ENCODE measurements at places on chromosomes 3 and 15. TPM values are rescaled to one million over a fixed set of nuclear protein-coding genes. Genes with fewer than 3 reads are reported as not detected.

- DNase-seq = peak; percentile 74
Observed at GRCh38 chr3:177615015-177615414, 417.7 kb upstream of the TBL1XR1 start.

DNA sequence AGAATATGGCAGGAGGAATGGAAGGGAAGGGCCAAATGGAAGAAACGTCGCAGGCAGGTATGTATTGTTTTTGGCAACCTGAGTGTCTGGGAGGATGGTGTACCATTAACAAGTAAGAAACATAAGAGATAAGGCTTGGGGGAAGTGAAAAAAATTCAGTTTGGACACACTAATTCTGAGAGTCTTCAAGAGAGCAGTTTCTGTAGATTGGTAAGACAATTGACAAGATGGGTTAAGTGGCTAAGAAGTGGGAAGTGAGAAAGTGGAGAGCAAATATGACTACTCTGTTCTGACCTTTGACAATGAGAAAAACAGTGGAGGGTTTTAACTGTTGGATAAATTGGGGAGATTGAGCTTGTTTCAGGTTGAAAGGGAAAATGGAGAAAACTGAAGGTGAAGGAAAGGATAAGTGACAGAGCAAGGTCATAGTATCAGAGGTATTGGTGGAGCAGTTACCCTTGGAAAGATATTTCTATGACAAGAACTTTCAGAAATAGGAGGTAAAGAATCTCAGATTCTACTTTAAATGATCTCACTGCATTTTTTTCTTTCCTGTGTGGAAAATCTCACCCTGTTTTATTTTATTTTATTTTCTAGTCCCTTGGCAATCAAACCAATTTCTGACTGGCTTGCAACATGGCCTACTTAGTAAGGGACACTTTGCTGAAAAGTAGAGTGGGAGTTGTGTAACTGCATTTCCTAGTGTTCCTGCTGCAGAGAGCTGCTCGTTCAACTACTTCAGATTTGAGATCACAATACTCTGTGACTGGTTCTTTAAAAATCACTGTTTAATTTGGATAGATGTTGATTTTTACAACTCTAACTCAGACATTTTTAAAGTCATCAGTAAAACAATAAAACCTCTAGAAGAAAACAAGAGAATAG lies 23.1 kb upstream of the GABPB1 start:
- no peak for DNase-seq

DNA sequence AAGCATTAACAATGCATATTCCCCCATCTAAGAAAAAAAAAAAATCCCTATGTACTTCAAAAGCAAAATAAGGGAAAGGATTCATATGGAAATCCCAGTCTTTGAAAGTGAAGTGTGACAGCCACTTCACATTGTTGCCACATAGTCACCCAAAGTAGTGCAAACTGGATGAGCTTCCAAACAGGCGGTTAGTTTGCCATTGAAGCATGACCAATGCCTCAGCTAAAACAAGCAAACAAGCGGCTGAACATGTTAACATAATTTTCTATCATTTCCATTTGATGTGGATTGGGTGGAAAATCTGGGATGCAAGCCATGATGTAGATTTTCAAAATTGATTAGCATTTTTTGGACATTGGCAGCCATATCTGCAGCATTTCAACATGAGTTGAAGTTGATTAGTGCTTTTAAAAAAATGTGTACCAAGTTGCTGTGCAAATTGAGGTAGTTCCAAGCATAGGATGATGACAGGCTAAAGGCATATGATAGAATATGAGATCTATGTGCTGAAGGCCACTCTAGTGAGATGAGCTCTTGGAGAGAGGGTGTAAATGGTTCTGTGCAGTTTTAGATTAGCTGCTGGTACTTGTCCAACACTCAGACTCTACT lies 405.2 kb downstream of the NR2F2 start:
- DNase-seq = no peak

- peak; percentile 83 for DNase-seq
Observed at GRCh38 chr15:95718441-95718840, 612.1 kb upstream of the NR2F2 start.

GRCh38 chr3:42110631-42111030 lies 19.5 kb downstream of the TRAK1 start:
- no peak for DNase-seq

DNA sequence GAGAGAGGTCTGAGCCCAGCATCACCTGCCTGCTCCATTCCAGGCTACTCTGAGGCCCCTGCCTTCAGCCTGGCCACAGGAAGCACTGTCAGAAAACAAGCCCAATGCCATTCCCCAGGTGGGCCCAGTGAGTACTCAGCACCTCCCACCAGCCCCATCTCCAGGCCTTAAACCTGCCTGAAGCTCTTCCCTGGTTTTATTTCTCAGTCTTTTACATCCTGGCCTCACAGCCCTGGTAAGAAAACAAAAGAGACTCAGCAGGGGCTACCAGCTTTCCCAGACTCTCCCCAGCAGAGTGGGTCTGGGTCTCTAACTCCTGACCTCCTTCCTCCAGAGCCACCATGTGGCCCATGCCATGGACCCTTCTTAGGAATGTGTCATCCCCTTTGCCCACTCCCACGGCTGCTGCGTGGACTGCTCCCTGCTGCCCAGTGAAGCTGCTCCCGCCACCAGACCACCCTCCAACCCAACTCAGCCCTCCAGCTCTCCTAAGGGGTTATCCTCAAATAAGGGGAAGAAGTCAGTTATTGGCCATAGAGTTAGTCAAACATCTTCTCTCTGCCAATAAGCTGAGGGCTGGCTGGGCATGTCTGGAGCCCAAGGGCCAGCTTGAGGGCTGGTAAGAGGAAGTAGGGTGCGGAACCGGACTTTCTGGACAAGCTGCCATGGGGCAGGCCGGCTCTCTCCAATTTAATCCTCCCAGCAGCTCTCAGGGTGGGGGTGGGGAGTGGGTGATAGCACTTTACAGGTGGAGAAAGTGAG lies 116.7 kb upstream of the LINGO1 start:
- no peak for DNase-seq

GRCh38 chr15:41698779-41699178 lies 38.6 kb downstream of the MGA start:
- DNase-seq = no peak

The FMN1 gene
- polyA plus RNA-seq = 0.80 TPM

GRCh38 chr15:49255966-49256759 lies 86.1 kb downstream of the GALK2 start:
- no peak for DNase-seq

The C3orf70 gene
- polyA plus RNA-seq = 3.5 TPM

GRCh38 chr3:100407977-100408532 lies 6.7 kb downstream of the LNP1 start:
- DNase-seq = no peak

The HESX1 gene
- polyA plus RNA-seq = 1.3 TPM

DNA sequence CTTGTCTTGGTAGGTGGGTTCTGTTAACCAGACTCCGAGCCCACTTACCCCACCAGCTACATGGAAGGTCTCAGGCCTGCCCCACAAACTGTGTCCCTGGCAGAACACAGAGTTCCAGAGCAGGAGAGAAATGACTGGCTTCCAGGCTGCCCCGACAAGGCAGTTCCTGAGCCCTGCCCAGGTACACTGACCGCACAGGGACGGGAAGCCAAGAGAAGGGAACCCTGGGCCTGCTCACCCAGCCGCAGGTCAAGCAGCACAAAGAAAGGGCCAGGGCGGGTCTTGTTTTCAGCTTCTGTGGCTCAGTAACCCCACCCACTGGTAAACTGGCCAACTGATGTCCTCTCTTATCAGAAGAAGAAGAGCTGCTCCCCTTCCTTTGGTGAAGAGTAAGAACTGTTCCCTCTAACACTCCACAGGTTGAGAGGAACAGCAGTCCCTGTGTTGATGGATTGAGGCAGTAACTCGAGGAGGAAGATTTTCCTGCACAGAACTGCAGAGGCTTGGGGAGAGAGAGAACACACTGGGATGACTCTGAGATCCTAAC lies 68.4 kb downstream of the CRTC3 start:
- peak; percentile 71 for DNase-seq

GRCh38 chr3:114308377-114308776 lies 14.5 kb downstream of the TIGIT start:
- DNase-seq = no peak

The PRR20G gene
- polyA plus RNA-seq = not detected

GRCh38 chr3:46435081-46435726 lies 28.1 kb downstream of the CCRL2 start:
- no peak for DNase-seq

GRCh38 chr3:168427835-168428475 lies 332.2 kb upstream of the GOLIM4 start:
- no peak for DNase-seq

The WDR93 gene
- 0.33 TPM for polyA plus RNA-seq

The MAP6D1 gene
- polyA plus RNA-seq = 0.47 TPM

DNA sequence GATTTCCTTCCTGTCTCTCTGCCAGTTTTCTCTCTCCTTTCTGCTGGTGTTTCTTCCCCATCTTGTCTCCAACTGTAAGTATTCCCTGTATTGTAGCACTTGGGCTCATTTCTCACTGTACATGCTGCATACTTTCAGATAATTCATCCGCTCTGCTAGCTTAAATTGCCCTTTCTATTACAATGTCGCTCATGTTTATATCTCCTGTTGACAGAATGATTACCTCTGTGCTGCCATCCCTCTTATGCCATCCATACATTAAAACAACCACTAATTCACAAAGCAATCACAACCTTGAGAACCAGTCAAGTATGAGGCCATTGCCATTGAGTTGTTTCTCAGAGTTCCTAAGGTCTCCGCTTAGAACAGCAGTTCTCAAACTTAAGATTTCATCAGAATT lies 107.5 kb upstream of the SOX2 start:
- DNase-seq = no peak

GRCh38 chr15:92413510-92413909 lies 19.8 kb downstream of the ST8SIA2 start:
- DNase-seq = no peak

The SLC2A2 gene
- not detected for polyA plus RNA-seq

DNA sequence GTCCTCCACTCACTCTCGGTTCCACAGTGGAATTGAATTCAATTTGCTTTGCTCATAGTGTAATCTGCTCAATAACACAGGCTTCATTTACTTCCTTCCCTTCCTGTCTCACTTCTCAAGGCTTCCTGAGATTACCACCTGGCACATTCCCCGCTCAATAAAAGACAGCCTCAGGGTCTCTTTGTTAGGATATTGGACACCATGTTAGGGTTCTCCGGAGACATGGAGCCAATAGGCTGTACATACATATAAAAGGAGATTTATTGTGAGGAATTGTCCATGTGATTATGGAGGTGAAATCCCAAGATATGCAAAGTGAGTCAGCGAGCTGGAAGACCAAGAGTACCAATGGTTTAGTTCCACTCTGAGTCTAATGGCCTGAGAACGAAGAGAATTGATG lies 974.5 kb downstream of the CADM2 start:
- no peak for DNase-seq

- no peak for DNase-seq
Observed at GRCh38 chr15:57118013-57118799, 199.8 kb downstream of the TCF12 start.

DNA sequence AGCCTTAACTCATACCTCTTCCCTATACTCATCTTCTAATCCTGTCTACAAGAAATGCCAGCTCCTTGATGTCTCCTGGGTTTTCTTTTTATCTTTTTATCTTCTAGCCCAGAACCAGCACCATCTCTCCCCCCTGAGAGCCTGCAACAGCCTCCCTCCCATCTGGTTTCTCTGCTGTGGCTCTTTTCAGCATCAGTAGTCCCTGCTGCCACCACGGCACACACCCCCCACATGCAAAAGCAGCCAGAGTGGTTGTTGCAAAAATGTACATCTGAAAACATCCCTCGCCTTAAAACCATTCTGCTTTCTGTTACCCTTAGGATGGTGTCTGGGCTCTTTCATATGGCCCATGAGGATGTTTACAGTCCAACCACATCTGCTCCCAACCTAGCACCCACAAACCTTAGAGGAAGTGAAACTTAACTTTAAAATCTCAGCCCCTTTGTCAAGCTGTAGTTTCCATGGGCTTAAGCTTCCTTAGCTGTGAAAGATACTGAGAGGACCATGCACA lies 775 bp downstream of the TTC21A start:
- no peak for DNase-seq

GRCh38 chr15:39998511-39999077 lies 40.4 kb downstream of the SRP14 start:
- DNase-seq = no peak

The CPA3 gene
- polyA plus RNA-seq = 22.2 TPM

DNA sequence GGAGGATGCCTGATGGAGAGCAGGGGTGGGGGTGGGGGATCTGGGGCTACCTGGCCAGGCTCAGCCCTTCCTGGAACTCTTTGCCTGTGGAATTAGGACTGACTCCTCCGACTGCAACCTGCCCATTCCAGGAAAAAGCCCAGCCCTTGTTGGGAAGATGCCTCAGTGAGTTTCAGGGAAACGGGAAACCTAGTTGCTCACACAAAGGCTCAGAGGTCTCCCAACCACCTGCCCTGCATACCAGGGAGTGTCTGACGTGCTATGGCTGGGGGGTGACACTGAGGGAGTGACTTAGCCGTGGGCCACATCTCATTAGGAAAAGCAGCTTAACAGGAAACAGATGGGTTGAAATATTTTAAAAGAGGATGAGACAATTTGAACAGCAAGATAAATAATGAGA lies 27.9 kb downstream of the CYP8B1 start:
- DNase-seq = no peak

GRCh38 chr15:98442379-98442833 lies 205.9 kb upstream of the IGF1R start:
- DNase-seq = peak; percentile 30
